COLO829 (cell line): ENCODE measurements at places on chromosomes 2 and 18.

GRCh38 chr2:71988170-71988569, 159.5 kb downstream of the CYP26B1 start:
- DNase-seq = no peak

DNA sequence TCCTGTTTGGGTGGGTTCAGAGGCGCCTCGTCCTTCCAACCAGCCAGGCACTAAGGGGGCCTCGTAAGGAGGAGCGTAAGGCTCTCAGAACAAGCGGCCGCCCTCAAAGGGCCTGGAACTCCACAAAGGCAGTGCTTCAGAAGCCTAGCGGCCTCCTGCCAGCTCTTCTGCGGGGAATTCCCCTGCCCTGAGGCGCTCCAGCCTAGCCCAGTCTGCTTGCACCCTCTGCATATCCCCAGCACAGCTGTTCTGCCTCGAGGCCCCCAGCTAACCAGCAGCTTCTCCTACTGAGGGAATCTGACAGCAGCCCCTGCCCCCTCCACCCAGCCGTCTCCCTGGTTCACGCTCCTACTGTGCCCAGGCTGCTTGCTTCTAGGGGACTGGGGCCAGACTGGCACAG, 265.9 kb downstream of the TFCP2L1 start:
- no peak for DNase-seq

DNA sequence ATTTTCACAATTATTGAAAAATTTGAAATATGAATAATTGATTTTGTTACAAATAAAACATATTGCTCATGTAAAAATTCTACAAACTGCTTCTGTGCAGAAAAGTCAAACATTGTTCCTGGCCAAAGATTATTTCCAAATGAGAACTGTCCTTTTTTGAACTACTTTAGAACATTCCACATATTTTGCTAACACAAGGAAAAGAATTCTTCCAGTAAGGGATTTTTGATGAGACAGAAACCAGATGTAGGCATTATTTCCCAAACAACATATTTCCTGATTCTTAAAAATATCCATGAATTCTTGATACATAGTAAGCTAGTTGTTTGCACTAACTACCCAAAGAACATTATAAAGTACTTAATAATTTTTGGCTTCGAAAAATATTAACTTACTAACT, 715.2 kb downstream of the CCDC85A start:
- DNase-seq = no peak

GRCh38 chr2:159153463-159153862, 133.0 kb downstream of the WDSUB1 start:
- DNase-seq = no peak

- no peak for DNase-seq
Measured at GRCh38 chr2:195543063-195543462, 114.0 kb upstream of the SLC39A10 start.

- DNase-seq = no peak
Measured at GRCh38 chr2:203670939-203671338, 35.5 kb upstream of the CD28 start.

- peak; percentile 51 for DNase-seq
Measured at GRCh38 chr2:222468346-222468745, 44.0 kb downstream of the SGPP2 start.

- no peak for DNase-seq
Measured at GRCh38 chr18:62792016-62792415, 76.7 kb downstream of the PHLPP1 start.

DNA sequence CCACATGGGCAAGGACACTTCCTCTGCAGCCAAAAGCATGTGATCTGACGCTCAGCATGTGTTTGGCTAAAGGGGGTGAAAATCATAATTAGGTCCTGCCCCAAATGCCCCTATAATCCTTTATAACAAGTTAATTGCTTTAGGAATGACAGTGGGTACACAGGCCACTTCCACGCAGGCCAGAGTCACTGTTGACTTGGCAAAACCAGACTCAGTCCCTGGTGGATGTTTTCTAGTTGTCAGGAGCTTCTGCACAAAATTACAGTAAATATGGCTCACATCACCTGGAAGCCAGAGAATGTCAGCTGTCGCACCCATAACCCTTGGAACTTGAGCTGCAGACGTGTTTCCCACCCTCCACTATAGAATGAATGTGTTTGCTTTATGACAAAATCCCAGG, 13.3 kb upstream of the PXDN start:
- DNase-seq = no peak

GRCh38 chr2:139492131-139492680, 712.0 kb upstream of the NXPH2 start:
- no peak for DNase-seq

DNA sequence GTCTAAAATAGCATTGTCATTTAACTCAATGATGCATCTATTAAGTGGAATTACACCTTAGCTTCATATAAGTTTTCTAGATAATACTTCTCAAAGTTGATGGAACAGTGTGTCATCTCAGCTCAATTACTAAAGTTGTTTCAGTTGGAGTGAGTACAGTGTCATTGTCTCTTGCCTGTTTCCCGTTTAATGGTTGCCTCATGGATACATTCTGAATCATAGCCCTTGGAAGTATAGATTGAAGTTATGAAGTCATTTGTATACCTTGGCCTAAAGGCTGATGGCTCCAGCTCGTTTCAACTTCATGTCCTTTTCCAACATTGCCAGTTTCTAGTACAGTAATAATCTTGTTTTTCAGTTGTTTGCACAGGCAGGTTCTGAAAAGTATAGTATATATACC, 130.5 kb upstream of the NOSTRIN start:
- DNase-seq = no peak

GRCh38 chr2:212686285-212686895, 147.8 kb upstream of the ERBB4 start:
- DNase-seq = peak; percentile 40

DNA sequence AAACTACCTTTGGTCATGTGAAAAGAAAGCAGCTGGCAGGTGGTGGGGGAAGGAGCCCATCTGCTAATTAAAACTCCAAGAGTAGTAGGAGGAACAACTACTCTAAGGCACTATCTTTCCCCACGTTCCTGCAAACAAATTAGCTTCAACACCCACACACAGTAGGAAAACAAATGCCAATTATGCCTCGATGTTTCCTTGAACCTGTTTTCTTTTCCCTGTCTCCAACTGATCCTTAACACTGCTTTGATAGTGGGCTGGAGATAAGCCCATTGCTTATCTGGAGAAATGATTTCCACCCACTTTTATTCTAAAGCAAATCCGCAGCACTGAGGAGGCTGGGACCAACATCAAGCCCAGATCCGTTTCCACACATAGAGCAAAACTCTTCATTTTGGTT, 36.0 kb downstream of the DDX18 start:
- no peak for DNase-seq

- DNase-seq = no peak
Measured at GRCh38 chr2:144445196-144445595, 74.7 kb downstream of the ZEB2 start.

GRCh38 chr2:41600460-41600859, 447.4 kb upstream of the PKDCC start:
- DNase-seq = no peak

GRCh38 chr2:91748902-91749301, 3057.4 kb downstream of the RPIA start:
- no peak for DNase-seq

- no peak for DNase-seq
Measured at GRCh38 chr2:8522687-8523086, 159.2 kb upstream of the ID2 start.

GRCh38 chr18:79866889-79867574, 69.3 kb downstream of the KCNG2 start:
- DNase-seq = no peak
